ENCODE measurements at places on chromosomes 2 and 18. TPM values are rescaled to one million over a fixed set of nuclear protein-coding genes. Genes with fewer than 3 reads are reported as not detected.

CCDC85A gene
- total RNA-seq, result 0.04 TPM

DSC3 gene
- 0.73 TPM for total RNA-seq

CROCC2 gene
- not detected for total RNA-seq

TXNL1 gene
- total RNA-seq, result 63.0 TPM

CHAC2 gene
- total RNA-seq, result 12.1 TPM

TOGARAM2 gene
- 0.18 TPM for total RNA-seq

TWIST2 gene
- 8.1 TPM for total RNA-seq

RNF125 gene
- total RNA-seq, result 12.1 TPM

MAB21L4 gene
- total RNA-seq, result not detected

CCDC74B gene
- total RNA-seq, result 7.4 TPM

ANKRD62 gene
- total RNA-seq, result not detected

RFX8 gene
- total RNA-seq, result not detected

ATG9A gene
- total RNA-seq, result 32.5 TPM

RAB6C gene
- not detected for total RNA-seq

RNF152 gene
- 8.8 TPM for total RNA-seq

MOGAT1 gene
- not detected for total RNA-seq

ACMSD gene
- total RNA-seq, result not detected

SFT2D3 gene
- total RNA-seq, result 13.4 TPM

GALR1 gene
- 0.17 TPM for total RNA-seq

HTRA2 gene
- 27.0 TPM for total RNA-seq

CEBPZOS gene
- total RNA-seq, result 56.7 TPM

CCDC121 gene
- 2.3 TPM for total RNA-seq

GREB1 gene
- total RNA-seq, result 16.9 TPM

CCDC68 gene
- total RNA-seq, result 0.10 TPM

MC2R gene
- total RNA-seq, result not detected

CYP26B1 gene
- 1.1 TPM for total RNA-seq

REG3A gene
- not detected for total RNA-seq

CCDC141 gene
- 1.2 TPM for total RNA-seq

TEX44 gene
- total RNA-seq, result not detected

GTF2A1L gene
- 1.7 TPM for total RNA-seq

COLEC12 gene
- total RNA-seq, result 1.9 TPM

ASXL3 gene
- 0.07 TPM for total RNA-seq

HOXD4 gene
- total RNA-seq, result not detected

SLC16A14 gene
- 2.1 TPM for total RNA-seq

SLC30A3 gene
- total RNA-seq, result 0.89 TPM

PLGLB1 gene
- 0.33 TPM for total RNA-seq

SH3BP4 gene
- total RNA-seq, result 45.8 TPM

SLC5A7 gene
- not detected for total RNA-seq

C2orf80 gene
- total RNA-seq, result not detected

AKAIN1 gene
- not detected for total RNA-seq

KLHL30 gene
- total RNA-seq, result 0.04 TPM

ACVR1 gene
- total RNA-seq, result 8.9 TPM

APOB gene
- total RNA-seq, result 0.07 TPM

FER1L5 gene
- total RNA-seq, result 0.07 TPM

SLC23A3 gene
- not detected for total RNA-seq

ABCG8 gene
- total RNA-seq, result not detected

KCNG3 gene
- total RNA-seq, result 2.7 TPM

B3GNT7 gene
- 52.9 TPM for total RNA-seq

ATL2 gene
- total RNA-seq, result 119 TPM

IL36A gene
- not detected for total RNA-seq

KATNAL2 gene
- total RNA-seq, result 20.2 TPM

LCT gene
- total RNA-seq, result not detected

CCDC148 gene
- total RNA-seq, result 0.07 TPM
